ENCODE measurements at places on chromosomes 3 and 15.

- DNase-seq: no peak
Measured at GRCh38 chr3:35224565-35225295, 414.6 kb upstream of the ARPP21 start.

DNA sequence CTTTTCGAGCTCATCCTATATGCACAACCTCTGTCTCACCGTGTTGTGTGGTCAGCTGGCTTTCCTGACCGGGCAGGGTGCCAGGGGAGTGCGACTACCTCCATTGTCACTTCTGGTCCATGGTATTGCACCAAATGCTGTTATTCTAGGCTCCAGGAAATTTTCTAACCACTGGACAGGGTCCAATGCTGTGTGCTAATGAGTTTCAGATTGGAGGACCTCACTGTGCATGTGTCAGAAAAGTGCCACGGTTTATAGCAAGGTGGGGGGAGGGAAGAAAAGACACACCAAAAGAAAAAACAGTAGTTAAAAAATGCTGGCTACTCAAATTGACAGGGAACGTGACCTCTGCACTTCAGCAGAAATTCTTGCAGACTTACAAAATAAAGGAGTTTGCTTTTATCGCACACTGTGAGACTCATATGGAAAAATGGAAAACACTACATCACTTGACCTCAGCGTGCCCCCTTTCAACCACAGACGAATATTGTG is 480.1 kb downstream of the FOXP1 start:
- DNase-seq: no peak

GRCh38 chr3:169286214-169286613 is 377.3 kb downstream of the MECOM start:
- DNase-seq: no peak

- DNase-seq: no peak
Measured at GRCh38 chr3:151382671-151383070, 1.9 kb downstream of the P2RY12 start.

DNA sequence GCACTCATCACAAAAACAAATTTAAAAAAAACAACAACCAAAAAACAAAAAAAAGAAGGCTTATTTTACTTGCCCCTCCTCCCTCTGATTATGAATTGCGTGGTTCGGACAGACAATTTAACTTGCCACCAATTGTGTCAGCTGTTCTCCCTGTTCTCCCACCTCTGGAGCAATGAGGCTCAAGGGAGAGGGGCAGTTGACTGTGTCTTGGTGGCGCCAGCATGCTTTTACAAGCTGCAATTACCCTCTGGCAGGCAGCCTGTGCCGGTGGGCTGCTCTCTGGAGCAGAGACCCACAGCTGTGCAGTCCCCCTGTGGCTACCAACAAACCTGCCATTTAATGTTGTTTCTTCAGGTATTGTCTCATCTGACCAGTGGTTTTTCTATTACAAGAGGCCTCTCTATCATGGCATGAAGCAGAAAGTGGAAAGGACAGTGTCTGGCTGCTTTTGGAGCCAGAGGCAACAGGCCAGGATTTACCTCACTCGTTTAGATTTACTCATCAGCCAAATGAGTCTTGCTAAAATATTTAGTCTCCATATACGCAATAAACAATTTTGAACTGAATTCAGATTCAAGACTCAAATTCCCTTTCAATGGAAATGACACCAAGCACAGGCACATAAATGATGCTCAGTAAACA is 192.0 kb upstream of the TPRG1 start:
- DNase-seq: no peak

GRCh38 chr3:99565331-99565730 is 73.1 kb upstream of the COL8A1 start:
- no peak for DNase-seq

DNA sequence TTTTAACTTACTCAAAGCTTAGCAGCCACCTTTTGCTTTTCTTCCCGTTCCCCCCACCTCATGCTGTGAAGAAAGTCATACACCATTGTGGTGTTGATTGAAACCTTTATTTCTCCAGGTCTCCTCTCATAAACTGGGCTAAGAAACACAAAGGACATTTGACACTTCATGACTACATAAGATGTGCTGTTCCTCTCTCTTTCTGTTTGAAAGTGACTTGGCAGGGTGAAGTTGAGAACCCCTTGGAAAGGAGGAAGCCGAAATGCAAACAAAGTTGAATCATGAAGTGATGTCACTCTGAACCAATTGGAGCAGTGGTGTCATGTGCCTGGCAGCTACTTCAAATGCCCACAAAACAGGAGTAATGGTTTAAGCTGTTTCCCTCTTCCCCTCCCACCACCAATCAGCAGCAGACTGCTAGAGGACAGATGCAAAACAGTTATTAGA is 174.7 kb downstream of the IGF1R start:
- no peak for DNase-seq

DNA sequence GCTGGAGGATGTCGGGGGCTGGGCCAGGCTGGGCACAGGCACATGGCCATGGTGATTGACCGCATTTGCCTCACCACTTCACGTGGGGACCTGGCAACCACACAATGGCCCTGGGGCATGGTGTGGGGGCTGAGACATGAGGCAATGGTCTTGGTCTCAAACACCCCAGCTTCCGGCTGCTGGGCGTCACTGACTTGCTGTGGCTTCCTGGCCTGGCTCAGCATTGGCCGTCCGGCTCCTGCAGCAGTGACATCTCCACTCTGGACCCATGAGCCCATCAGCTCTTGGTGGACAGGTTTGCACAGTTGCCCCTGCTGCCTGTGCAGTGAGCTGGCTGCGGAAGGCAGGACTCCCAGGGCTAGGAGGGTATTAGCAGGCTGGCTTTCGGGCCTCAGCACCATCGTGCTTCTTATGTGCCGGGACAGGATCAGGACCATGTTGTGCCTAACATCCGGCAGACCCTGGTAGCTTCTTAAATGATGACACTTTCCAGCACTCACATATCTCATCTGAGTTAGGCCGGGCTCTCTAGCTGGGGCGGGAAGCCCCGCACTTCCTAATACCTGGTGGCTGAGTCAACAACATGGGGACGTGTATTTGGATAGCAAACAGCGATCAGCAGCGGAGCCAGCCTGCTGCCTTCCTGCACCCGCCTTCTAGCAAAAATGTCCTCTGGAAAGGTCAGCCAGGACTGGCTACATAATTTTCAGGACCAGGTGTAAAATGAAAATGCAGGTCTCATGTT is 34.1 kb downstream of the ZNF710 start:
- no peak for DNase-seq

DNA sequence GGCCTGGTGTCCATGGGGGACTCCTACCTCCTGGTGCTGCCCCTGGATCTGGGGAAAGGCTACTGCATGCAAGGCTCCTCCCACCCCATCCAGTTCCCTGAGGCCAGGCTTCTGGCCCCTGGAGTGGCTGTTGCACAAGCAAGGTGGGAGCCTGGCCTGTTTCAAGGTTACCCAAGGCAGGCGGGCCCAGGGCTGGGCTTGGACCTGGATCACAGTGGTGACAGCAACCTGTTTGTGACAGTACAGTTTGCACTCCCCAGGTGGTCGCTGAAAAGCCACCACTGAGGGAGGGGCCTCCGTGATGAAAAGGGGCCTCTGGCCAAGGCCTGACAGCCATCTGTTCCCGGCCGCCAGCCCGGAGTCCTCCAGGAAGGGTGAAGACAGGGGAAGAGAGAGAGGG is 14.4 kb upstream of the KY start:
- no peak for DNase-seq

- no peak for DNase-seq
Measured at GRCh38 chr15:66959066-66959465, 106.3 kb upstream of the SMAD3 start.

DNA sequence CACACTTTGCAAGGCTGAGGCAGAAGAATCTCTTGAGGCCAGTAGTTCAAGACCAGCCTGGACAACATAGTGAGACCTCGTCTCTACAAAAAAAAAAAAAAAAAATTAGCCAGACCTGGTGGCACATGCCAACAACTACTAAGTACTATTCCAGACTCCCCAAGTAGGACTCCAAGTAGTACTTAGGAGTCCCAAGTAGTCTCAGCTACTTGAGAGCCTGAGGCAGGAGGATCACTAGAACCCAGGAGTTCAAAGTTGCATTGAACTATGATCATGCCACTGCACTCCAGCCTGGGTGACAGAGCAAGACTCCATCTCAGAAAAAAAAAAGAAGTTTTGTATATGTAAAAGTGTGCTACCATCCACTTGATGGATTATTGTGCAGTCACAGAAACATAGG is 486.6 kb downstream of the SOX2 start:
- DNase-seq: no peak

DNA sequence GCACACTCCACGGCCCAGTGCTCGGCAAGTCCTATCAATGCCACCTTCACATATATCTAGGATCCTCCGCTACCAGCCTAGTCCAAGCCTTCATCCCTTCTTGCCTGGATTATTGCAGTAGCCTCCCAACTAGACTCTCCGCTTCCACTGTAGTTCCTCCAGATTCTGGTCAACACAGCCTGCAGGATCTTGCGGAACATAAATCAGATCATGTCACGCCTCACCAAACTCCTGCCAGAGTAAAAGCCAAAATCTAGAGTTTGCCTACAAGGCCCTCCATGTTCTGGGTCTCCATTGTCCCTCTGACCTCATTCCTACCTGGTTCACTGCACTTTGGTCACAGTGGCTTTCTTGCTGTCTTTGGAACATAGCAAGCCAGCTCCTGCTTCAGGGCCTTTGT is 3.6 kb downstream of the BDH1 start:
- DNase-seq: no peak

GRCh38 chr15:36428102-36428845 is 151.2 kb upstream of the CDIN1 start:
- no peak for DNase-seq

DNA sequence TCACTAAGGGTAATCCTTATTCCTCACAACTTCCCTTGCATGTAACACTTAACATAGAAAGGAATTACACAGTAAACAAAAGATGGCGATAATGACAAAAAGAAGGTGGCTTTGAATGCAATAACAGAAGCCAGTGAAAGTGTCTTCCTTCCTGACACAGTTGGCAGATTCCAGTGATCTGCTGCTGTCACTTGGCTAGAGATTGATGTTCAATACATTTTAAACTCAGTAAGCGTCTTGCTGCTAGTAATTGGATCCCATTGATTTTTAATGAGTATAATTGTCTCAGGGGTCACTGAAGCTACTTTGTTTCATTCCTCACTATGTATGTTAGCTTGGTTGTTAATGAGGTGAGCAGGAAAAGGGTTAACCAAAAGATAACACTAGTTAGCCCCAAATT is 692.7 kb downstream of the NTRK3 start:
- DNase-seq: no peak

GRCh38 chr3:12909710-12910109 is 68.3 kb upstream of the RPL32 start:
- DNase-seq: no peak

GRCh38 chr3:125151916-125152315 is 60.6 kb downstream of the SLC12A8 start:
- DNase-seq: no peak

GRCh38 chr3:172394692-172395091 is 53.6 kb downstream of the GHSR start:
- DNase-seq: no peak

DNA sequence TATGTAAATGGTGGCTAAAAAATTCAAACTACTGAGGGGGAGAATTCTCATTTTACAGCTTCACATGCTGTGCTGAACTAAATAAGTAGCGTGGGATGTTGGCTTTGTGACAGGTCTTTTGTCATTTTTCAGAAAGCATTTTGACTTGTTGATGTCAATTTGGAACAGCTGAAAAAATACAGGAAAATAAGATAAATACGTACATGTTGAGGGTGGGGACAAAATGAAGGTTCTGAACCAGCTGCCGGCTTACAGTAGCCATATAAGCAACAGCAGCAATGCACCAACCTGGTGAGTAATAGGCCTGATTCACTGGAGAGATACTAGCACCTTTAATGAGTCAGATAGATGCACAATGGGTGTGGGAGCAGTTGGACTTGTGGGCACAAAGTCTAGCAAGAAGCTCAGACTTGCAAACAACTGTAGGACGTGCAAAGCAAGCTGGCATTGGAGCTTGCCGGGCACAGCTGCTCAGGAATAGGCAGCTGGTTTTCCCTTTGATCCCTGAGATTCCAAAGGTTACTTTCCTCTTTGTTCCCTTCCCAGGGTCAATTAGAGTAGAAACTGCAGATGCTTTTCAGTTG is 12.9 kb downstream of the B3GNT5 start:
- peak; percentile 78 for DNase-seq

DNA sequence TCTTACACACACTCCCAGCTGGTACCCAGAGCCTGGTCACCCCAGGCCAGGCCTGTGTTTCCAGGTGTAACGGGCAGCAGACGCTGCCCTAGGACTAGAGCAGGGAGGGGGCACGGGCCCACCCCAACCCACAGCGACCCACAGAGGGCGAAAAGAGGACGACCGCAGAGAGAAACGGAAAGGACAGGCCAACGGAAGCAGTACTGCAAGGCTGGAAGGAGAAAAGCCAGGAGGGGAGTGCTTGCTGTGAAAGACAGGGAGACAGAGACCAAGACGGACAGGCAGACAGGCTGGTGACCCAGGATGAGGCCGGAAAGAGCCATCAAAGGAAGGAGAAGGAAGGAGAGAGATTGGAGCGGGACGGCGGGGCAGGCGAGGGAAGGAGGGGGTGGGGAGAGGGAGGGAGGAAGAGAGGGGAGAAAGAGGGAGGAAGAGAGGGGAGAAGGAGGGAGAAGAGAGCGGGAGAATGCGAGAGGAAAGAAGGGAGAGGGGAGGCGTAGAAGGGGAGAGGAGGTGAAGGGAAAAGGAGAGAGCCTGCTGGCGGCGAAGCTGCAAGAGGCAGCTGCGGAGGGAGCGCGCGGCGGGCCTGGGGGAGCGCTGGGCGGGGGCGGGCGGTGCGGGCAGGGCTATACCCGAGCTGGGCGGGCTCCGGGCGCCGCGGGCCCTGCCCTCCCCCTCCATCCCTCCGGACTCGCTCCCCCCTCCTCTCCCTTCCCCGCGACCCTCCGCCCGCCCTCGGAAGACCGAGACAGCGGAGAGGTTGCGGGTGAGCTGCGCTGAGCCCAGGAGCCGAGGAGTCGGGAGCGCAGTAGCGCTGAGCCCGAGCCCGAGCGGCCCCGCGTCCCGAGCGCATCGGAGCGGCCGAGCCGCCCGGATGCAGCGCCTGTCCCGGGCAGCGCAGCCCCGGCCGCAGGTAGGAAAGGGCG is at the start of gene SLC6A1:
Gene SLC6A1, plus strand, starts transcription at position 732 of the 926 bp plus-strand sequence. CDS start 24,464 bp downstream, outside the sequence.
- no peak for DNase-seq

- DNase-seq: no peak
Measured at GRCh38 chr3:46284981-46285683, 42.9 kb downstream of the CCR3 start.

GRCh38 chr3:33883951-33884561 is 85.6 kb downstream of the PDCD6IP start:
- DNase-seq: no peak

- DNase-seq: no peak
Measured at GRCh38 chr3:110900576-110900975, 171.0 kb upstream of the NECTIN3 start.
